ENCODE measurements at places on chromosomes 12 and 14.

DNA sequence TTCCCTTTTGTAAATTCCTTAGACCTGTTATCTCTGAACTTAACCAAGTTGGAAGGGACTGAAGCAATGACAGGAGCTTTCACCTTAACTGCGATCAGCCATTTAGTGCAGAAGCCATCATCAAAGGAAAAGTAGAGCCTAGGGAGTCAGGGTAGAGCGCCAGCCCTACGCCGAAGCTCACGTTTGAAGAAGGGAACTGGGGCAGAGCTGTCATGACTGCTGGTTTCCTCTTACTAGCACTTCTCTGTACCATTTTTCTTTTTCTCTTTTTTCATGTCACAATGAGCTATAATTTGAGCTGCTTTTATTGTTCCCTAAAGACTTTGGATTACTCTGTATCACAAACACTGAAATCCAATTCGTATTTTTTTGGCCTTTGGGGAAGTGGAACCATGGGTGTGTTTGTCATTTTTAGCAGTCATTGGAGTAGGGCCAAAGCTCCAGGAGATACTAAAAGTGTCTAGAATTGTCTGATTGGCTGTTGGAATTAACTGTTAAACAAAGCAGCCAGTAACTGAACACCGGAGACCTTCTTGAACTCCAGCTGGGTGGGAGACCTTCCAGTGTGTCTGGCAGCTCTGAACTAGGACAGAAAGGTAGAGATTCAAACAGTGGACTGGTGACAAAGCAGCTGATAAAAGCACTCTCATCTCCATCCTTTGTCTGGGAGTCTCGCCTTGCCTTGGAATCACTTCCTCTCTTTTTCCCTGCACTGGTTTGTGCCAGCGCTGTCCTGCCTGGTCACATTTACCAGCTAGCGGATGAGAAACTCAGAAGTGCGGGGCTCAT, 9.1 kb downstream of the MTRFR start:
- no peak for DNase-seq

- DNase-seq, result no peak
Observed at GRCh38 chr14:30532264-30532663, 26.7 kb upstream of the G2E3 start.

- DNase-seq, result no peak
Observed at GRCh38 chr12:132355742-132356681, 26.6 kb upstream of the GALNT9 start.

DNA sequence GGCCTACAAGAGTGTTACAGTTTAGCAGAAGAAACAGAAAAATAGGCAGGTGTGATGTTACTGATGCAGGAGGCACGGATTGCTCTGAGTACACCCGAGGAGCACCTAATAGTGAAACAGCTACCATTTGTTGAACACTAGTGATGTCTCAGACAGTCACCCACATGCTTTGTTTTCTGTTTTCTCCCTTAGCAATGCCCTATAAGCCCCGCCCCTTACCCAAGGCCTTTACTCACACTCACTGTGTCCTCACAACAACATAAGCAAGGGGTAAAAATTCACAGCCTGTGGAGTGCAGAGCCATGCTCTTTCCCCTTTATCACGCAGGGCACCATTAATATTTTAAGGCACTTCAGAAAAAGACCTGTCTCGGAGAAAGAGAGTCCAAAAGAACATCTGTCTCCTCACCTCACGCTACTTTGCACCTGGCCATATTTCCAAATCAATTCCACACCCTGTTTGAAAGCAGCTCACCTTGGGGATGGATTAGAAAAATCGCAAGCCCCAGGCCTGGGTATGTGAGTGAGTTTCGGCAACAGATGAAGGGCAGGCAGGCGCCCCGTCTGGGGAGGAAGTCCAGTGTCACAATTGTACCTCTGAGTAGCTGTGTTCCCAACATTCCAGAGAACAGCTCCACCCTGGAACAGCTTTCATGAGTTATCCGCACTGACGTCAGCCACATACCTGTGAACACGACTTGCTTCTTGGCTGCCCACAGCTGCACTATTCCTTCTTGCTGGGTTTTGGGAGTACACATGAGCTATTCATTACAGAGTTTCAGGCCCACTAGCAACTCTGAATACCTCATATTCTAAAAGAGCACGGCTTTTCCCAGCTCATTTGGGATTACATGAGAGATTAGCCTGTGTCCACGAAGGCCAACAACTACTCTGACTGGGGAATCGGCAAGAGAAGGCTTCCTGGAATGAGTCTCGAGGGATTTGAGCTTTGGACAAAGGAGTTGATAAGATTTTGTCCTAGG, 26.0 kb downstream of the MAPK1IP1L start:
- no peak for DNase-seq

GRCh38 chr12:39123580-39124253, 218.3 kb upstream of the CPNE8 start:
- DNase-seq, result no peak

GRCh38 chr12:40692765-40693206, 547 bp downstream of the CNTN1 start:
- DNase-seq, result no peak

GRCh38 chr12:117321572-117321971, 39.9 kb downstream of the NOS1 start:
- no peak for DNase-seq

DNA sequence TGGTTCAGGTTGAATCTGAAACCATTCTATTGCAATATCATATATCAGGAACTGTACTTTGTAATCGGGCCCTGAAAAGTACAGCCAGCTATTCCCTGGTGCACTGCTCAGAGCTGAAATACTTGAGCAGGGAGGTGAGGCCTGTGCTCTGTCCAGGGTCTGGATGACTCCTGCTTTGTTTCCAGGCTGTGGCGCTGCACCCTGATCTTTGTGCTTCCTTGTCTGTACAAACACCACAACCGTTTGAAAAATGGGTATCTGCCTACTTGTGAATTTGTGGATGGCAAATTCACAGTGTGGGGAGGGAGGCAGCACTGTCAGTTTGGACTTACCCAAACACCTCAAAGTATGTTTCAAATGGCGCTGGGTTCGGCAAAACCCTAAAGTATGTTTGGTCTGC, 155.4 kb upstream of the FAR2 start:
- no peak for DNase-seq

- peak; percentile 17 for DNase-seq
Observed at GRCh38 chr14:20873370-20874177, 17.6 kb upstream of the RNASE3 start.

GRCh38 chr14:99350751-99351150, 78.8 kb upstream of the BCL11B start:
- no peak for DNase-seq

GRCh38 chr12:51997136-51997535, 9.6 kb upstream of the TAMALIN start:
- DNase-seq, result no peak

Measured in substantia nigra (tissue), 51 donors.